ENCODE measurements at places on chromosomes 7 and 10.

GRCh38 chr10:58414270-58415041, 29.2 kb downstream of the TFAM start:
- no peak for DNase-seq

- DNase-seq: peak; percentile 83
Measured at GRCh38 chr10:129963641-129964501, at the start of gene EBF3. Gene EBF3, minus strand, starts transcription at chr10:129964274. Its CDS starts 506 bp downstream, at chr10:129963768.

DNA sequence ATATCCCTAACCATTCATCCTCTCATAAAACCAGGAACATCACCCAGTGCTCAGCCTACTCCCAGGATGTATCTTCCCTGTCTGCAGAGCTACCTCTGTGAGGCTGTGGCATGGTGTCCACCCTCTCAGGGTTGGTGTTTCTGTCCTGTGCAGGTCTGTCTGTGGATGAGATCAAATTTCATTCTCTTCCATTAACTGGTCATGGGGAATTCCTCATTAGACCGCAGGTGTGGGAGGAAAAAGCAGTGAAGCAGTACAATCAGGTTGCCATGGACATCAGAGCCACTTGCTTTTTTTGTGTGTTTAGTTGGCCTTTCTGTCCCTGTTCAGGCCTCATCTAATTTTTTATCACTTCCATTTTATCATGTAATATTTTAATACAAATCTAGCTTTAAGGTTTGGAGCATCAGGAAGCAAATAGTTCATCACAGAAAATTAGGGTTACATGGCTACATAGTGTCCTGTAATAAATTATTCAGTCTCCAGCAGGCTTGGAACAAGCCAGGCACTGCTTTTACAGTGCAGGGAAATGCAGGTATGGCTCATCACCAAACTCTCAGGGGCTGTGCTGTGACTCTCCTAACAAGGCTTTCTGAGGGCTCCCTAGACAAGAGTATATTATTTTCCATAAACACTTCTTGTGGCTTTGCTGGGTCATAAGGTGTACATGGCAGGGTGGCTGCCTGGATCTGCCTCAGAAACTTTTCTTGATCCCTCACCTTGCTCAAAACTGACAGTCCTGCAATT, 594.9 kb upstream of the IGFBP3 start:
- no peak for DNase-seq

GRCh38 chr10:49738616-49739360, 23.3 kb downstream of the OGDHL start:
- no peak for DNase-seq

- no peak for DNase-seq
Measured at GRCh38 chr10:133180192-133180964, 20.4 kb downstream of the KNDC1 start.

DNA sequence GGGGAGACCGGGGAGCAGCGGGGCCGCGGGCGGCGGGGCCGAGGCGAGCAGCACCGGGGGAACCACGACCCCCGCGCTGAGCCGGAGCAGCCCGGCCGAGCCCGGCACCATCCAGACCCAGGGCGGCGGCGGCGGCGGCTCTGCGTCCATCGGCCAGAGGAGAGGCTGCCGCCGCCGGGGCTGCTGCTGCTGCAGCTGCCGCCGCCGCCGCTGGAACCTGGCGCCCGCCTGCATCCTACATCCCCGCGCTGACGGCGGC, 190 bp downstream of the TCERG1L start:
- DNase-seq: no peak

DNA sequence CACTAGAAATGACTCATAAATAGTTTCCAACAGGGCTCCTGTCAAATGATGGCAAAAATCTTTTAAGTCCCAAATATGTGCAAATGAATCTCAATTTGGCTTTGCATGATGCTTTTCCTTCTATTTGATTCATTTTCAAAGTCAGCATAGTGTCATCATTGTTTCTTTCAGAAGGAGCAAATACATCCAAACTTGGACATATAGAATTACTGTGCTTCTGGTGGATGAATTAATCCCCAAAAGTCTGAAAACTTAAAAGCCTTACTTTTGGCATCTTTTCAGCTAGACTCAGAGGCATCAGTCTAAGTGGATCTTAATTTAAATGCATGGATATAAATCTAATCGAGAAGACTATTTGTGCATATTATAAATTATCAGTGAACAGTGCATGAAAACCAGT, 578.1 kb upstream of the FZD8 start:
- DNase-seq: no peak

- no peak for DNase-seq
Measured at GRCh38 chr10:75403939-75404814, 2.6 kb upstream of the ZNF503 start.

GRCh38 chr7:101093906-101094305, 8.6 kb downstream of the TRIM56 start:
- DNase-seq: no peak

- no peak for DNase-seq
Measured at GRCh38 chr7:128137181-128137580, 103.9 kb upstream of the LEP start.

DNA sequence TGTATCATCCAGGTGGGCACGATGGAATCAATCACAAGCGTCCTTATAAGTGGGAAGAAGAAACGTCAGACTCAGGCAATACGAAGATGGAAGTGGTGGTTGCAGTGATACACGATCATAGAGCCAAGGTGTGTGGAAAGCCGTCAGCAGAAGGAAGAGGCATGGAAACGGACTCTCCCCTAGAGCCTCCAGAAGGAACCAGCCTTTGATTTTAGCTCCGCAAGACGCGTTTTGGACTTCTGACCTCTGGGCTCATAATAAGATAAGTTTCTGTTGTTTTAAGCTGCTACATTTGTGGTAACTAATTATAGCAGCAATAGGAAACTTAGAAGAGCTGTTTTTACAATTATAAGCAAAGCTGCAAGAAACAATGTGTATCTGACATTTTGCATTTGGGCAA, 14.8 kb downstream of the FANK1 start:
- DNase-seq: no peak

DNA sequence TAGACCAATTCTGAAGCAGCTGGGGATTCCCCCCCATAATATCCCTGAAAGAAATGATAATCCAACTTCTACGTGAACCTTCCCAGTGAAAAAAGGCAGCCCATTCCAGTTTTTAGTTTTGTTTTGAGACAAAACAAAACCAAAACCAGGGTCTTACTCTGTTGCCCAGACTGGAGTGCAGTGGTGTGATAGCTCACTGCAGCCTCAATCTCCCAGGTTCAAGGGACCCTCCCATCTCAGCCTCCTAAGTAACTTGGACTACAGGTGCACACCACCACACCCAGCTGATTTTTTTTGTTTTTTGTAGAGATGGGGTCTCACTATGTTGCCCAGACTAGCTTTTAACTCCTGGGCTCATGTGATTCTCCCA, 12.5 kb upstream of the ARPC1A start:
- no peak for DNase-seq
